Suppressor macrophage (primary cell): ENCODE measurements at places on chromosomes 6 and 20.

GRCh38 chr6:44120692-44121443 lies 6.4 kb downstream of the MRPL14 start:
- no peak for DNase-seq

DNA sequence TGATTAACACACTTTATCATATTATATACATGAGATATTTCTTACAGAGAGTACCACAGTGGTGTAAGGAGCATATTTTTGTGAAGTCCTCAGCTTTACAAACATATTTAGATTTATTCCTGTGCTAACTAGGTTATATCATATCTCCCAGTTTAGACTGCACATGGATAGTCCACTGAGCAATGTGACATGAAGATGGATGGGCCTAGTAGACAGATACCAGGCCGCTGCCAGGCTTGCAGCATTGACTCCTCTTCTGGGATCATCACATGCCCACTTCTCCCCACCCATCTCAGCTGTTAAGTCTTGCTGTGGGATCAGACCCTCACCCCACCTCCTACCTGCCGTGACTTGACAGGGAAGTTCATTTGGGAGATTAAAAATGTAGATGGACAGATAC lies 95.8 kb downstream of the SLX4IP start:
- DNase-seq: no peak

DNA sequence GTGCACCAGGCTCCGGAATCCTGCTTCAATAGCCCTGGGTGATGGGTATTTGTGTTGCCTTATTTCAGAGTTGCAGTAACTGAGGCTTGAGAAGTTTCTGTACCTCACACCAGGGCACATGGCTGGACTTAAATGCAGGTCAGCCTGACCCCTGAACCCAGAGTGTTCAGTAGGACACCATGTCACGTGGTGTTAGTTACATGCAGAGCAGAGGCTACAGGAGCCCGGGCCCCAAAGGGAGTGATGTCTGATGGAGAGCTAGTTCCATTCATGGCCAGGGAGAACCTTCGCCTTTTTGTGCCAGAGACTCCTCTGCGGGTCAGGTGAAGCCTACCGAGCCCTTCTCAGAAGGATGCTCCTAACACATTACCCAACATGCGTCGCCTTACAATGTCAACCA lies 161.4 kb upstream of the CST7 start:
- no peak for DNase-seq

- no peak for DNase-seq
Observed at GRCh38 chr6:142331075-142331551, 29.3 kb downstream of the ADGRG6 start.

DNA sequence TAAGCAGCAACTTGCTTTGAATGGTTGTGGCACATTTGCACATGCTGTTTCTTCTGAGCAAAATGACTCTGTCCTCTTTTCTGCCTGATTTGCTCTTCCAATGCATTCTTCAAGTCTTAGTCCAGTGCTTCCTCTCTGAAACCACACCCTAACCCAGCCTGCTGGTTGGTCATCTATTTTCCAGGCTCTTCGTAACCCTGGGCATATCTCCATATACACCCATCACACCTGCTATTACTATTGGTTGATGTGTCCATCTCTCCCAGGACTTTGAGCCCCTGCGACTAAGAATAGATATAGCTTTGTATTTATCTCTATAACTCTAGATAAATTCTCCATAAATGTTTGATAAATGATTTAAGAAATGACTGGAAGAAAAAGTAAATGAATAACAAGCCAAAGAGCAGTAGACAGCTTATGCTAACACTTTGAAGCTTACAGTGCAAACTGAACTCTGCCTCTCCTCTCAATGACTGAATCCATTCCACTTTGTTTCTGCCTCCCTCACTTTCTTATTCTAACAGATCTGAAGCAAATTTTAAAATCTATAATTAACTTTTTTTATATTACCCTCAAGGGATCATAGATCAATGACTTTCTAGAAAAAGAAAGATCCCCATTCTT lies 59.7 kb upstream of the NT5E start:
- no peak for DNase-seq
